ENCODE measurements at places on chromosomes 11 and 22.

GRCh38 chr11:77212314-77213007 lies 84.4 kb downstream of the MYO7A start:
- DNase-seq = no peak

GRCh38 chr11:64316672-64317324 lies 561 bp downstream of the TRMT112 start:
- no peak for DNase-seq

DNA sequence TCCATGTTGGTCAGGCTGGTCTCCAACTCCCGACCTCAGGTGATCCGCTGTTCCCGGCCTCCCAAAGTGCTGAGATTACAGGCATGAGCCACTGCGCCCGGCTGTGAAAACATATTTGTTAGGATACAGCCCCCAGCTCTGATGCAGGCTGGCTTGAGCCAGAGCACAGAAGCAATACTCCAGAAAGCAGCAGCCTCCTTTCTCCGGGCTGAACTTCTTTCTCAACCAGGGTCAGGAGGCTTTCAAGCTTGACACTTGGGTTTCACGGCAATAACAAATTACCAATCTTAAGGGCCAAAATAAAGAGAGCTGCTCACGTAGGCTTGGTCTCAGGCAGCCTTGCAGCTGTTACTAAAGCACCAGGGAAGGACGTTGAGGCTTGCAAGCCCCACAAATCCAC lies 10.8 kb upstream of the CECR2 start:
- DNase-seq = no peak

DNA sequence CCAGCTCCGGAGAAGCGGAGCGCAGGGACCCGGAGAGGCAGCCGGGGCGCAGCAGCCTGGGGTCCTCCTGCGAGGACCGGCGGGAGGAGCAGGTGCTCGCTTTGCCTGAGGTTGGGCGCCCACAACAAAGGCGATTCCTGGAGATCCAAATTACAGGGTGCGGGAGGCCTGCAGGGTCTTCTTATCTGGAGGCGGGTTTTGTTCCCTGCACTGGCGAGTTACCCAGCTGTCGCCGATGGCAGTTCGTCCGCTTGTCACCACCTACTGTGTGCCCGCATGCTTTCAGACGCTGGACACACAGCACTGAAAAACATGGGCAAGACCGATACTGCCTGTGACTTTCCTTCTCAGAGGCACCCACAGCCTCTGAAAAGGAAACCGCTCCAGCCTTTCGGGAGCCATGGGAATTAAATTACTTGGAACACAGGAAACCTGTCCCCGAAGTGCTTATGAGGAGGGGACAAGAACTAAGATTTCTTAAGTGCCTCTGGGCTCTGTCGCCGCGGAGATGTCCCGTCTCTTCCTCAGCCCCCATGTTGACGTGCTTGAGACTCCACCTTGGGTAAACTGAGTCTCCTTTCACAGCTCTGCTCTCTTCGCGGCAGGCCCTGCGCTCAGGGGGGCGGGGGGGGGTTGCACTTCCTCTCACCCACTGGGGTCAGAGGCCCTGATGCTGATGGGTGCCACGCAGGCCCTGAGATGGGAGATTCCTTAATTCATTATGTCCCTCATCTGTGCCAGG lies 1.3 kb upstream of the ZFTA start:
- no peak for DNase-seq

GRCh38 chr22:48080316-48081165 lies 1318.1 kb downstream of the TBC1D22A start:
- no peak for DNase-seq

DNA sequence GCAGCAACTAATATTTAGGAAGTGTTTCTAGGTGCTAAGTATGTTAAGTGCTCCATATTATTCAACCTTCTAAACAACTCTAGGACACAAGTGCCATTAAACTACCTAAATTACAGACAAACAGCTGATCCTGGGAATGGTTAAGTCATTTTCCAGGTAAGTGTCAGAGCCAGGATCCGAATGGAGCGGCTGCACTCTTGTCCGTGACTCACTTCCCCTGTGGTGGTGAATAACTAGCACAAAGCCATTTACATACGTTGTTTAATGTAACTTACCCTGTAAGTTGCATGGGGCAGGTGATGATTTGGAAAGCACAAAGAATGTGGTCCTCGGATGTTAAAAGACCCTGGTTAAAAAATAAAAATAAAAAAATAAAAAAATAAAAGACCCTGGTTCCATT lies 8.8 kb upstream of the PRG2 start:
- no peak for DNase-seq

- DNase-seq = no peak
Measured at GRCh38 chr11:117676501-117676900, 120.5 kb downstream of the DSCAML1 start.

- DNase-seq = no peak
Measured at GRCh38 chr11:74341921-74342320, 30.5 kb upstream of the P4HA3 start.

GRCh38 chr11:124837491-124837856 lies 27.8 kb upstream of the ROBO3 start:
- no peak for DNase-seq

DNA sequence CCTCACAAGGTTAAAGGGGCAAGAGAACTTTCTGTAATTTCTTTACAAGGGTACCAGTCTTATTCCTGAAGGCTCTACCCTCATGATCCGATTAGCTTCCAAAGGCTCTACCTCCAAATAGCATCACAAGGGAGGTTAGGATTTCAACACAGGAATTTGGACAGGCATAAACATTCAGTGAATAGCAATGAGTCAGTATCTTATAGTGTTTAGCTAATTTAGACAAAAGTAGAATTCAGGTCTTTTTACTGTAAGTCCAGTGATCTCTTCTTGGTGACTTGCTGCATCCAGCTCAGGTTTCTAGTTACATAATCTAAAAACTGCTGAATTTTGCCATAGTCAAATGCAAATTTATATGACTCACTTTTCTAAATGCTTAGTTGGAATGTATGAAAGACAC lies 1995.6 kb upstream of the RAG2 start:
- DNase-seq = no peak
